COLO829 (cell line): ENCODE measurements at places on chromosomes 7 and 10.

GRCh38 chr10:25068152-25069058, 52.0 kb downstream of the THNSL1 start:
- peak; percentile 63 for DNase-seq

- peak; percentile 13 for DNase-seq
These were observed 31.1 kb upstream of the RHEB start for GRCh38 chr7:151550656-151551286.

DNA sequence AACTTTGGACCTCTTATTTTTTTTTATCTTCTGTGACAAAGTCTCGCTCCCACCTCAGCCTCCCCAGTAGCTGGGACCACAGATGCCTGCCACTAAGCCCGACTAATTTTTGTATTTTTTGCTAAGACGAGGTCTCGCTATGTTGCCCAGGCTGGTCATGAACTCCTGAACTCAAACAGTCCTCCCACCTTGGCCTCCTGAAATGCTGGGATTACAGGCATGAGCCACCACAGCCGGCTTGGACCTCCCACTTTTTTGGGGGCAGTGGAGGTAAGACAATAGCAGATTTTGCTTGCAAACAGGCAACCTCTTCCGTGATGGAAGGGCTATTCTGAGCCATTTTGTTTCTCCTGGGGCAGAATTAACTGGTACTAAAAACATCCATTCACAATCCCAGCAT, 1.2 kb upstream of the TRRAP start:
- DNase-seq = no peak

- no peak for DNase-seq
These were observed 229.9 kb downstream of the MAD1L1 start for GRCh38 chr7:2002561-2003450.

DNA sequence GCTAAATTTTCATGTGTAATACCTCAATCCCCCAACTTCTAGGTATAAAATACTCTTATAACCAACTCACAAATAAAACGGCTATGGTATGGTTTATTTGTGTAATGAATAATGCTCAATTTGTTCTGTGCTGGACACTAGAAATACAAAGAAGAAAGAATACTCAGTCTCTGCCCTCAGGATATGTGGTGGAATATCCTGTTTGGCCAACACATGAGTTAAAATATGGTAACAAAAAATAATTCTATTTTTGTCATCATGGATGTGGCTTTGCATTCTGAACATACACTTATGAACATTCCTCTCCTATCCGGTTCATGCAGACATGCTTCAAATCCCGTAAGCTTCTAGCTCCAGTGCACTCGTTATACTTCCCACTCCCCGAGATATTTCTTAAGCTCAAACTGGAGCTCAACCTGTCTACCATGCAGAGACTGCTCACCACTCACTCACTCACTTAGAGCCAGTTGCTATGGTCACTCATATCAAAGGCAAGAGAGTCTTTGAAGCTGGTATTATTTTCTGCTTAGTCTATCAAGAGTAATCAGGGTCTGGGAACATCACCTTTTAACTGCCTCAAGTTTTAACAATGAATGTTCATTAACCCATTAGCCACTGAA, 53.8 kb upstream of the SLC16A12 start:
- DNase-seq = peak; percentile 22

- DNase-seq = peak; percentile 65
These were observed 168.9 kb downstream of the CDK14 start for GRCh38 chr7:90764848-90765570.

DNA sequence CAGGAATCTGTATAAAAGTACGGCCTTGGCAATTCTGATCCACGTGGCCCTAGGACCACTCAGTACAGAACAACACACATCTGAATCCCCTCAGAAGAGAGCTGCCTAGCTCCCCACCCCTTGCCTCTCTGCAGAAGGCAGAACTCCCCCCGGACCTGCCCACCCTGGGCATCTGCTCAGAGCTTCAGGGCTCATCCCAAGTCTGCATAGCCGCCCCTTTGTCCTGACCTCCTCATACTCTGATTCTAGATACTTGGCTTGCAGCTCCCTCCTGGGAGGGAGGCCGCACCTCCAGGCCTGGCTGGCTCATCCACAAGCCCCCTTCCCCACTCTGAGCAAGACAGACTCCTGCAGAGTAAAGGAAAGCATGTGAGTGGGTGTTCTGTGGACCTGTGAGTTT, 49.6 kb downstream of the GRID1 start:
- no peak for DNase-seq

- no peak for DNase-seq
These were observed 157.0 kb downstream of the TAX1BP1 start for GRCh38 chr7:27897001-27897400.

- DNase-seq = no peak
These were observed 108.5 kb downstream of the FAM107B start for GRCh38 chr10:14665865-14666857.

- no peak for DNase-seq
These were observed 6.8 kb upstream of the CSTF2T start for GRCh38 chr10:51706225-51706624.

DNA sequence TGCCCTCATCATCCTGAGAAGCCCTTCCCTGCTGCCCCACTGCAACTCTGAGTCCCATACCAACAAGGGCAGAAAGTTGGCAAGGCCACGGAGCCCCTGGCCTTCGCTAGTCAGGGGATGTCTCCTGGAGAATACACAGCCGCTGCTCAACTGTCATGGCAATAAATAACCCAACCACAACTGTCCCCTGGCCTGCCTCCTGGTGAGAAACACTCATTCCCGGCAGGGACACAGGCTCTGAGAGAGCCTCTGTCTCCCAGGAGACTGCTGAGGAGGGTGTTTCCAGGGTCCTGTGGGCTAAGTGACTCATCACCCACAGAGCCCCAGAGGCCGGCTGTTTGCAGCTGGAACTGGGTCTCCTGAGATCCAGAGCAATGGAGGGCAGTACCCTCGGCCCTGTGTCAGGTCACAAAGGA, 354.1 kb downstream of the TNS3 start:
- DNase-seq = peak; percentile 68

- no peak for DNase-seq
These were observed 626 bp downstream of the PRPF18 start for GRCh38 chr10:13587391-13587790.

DNA sequence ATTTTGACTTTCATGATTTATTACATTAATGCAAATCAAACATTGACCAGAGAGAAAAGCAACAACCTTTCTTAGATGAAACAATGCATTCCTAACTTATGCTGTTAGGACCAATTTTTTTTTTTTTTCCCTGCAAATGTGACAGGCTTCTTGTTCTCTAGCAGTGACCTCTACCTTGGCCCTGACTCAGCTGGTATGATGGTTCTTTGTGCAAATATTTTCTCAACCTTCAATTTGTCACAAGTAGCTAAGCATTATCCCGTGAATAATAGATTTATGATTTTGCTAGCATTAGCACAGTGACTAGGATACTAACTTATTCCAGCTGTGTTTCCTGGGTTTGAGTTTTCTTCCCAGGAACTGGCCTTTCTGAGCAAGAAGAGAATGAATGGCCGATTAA, 64.9 kb downstream of the PPP1R9A start:
- no peak for DNase-seq

- DNase-seq = no peak
These were observed 18.4 kb downstream of the GIMAP5 start for GRCh38 chr7:150755473-150756099.

DNA sequence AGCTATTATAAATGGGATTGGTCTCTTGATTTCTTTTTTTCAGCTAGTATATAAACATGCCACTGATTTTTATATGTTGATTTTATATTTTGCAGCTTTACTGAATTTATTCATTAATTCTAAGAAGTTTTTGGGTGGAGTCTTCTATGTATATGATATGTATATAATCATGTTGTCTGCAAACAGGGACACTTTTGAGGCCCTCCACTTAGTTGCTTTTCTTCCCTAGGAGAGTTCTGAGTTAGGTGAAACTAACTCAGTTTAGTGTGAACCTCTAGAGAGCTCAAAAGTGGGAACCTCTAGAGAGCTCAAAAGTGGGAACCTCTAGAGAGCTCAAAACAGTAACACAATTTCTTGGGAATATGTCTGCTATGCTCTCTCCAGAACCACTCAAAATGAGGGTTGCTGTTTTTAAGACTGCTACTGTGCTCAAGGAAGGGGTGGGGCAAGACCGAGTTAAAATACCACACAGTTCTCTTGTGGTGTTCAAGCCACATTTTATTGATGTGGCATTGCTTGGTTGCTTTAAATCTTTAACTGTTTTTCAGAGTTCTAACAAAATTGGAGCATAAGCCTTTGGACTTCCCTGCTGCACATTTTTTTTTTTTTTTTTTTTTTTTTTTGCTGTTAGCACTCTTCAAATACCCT, 13.2 kb downstream of the CCDC7 start:
- no peak for DNase-seq

GRCh38 chr10:59099481-59099880, 77.0 kb upstream of the PHYHIPL start:
- no peak for DNase-seq

DNA sequence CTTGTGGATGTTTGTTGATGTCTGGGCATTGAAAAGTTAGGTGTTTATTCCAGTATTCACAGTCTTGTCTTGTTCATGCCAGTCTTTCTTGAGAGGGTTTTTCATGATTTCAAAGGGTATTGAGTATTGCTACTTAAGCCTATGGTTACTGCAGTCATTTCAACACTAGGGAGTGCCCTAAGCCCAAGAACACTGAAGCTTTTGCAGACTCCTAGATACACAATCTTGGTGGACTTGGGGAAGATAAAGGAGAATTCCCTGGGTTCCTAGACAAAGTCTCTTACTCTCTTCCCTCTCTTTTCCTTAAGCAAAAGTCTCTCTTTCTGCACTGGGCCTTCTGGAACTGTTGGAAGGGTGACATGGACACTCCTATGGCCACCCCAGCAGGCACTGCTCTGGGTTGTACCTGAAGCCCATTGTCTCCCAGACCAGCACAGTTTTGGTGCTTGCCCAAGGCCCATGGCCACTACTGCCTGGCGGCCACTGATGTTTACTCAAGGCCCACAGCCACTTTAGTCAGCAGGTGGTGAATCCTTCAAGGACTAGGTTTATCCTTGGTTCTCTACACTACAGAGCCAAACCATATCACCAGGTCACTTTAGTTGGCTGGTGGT, 24.9 kb downstream of the SAMD9 start:
- no peak for DNase-seq

- no peak for DNase-seq
These were observed 22.6 kb upstream of the DDX50 start for GRCh38 chr10:68878496-68878895.

GRCh38 chr10:27805180-27805579, 59.6 kb upstream of the MKX start:
- DNase-seq = no peak

GRCh38 chr7:33841031-33841430, 64.3 kb upstream of the BMPER start:
- DNase-seq = no peak

DNA sequence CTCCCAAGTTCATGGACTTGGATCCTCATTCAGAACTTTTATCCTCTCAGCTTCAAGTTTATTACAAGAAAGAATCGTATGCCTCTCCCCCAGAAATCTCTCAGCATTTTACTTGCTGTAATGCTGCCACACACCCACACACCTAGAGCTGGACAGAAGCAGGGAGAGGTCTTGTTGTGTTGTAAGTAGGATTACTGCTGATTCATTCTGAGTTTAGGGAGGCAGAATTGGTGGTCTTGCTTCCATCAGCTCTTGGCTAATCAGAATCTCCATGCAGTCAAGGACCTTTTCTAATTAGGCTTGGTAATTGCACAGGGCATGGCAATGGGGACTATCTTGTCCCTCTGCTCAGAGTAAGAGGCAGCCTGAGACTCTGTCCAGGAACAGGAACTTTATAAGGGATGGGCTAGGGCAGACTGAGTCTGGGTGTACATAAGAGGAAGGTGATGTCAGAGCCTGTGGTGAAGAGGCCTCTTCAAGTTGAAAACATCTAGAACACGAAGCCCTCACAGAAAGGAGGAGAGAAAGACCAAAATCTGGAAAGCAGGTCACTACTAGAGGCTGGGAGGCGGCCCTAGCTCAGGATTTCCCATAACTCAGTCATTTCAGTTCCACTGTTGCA, 7.0 kb upstream of the PTPRE start:
- DNase-seq = no peak
